ENCODE measurements at places on chromosomes 4 and X.

DNA sequence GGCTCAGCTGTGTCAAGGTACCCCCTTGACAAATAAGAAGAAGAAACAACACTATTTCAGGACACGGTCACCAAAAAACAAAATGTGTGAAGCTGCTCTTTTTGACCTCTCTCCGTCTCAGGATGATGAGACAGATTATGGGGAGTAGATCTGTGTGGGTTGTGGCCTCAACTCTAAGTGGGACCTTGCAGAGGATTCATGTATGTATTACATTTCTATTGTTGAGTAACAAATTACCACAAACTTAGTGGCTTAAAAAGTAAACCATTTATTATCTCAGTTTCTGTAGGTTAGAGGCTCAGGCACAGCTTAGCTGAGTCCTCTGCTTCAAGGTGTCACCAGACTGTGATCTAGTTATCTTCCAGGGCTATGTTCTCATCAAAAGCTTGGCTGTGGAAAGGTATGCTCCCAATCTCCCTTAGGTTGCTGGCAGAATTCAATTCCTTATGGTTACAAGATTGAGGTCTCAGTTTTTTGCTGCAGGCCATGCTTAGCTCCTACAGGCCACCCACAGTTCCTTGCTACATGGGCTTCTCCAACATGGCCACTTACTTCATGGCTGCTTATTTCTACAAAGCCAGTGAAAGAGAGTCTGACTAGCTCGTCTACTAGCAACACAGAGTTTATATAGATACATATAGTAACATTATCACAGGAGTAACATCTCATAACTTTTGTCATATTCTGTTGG, 28.1 kb downstream of the DGKK start:
- DNase-seq: no peak

GRCh38 chr4:80097400-80098177, 24.6 kb upstream of the ANTXR2 start:
- no peak for DNase-seq

DNA sequence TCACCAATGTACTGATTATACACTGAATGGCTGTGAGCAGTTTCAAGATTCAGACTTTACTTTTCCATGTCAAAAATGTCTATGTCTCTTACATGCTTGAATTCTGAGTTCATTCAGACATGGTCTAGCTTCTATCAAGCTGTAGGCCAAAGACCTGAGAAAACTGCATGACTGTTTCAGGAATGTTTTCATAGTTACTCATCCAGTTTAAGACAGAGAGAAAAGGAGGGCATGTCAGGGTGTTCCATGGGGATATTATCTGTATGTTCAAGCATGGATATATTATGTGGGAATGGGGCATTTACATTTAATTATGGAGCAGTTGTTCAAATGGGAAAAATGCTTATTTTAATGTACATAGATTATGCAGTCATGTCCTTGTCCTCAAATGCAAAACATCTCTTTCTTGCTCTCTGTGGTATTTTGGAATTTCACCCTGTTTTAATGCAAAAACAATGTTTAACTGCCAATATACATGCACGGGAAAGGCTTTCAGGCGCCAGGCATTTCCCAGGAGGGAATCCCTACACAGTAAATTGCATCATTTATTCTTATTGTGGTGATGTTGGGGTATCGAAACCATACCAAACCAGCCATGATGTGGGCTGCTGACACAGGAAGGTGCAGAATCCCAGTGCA, 429.1 kb upstream of the INTU start:
- DNase-seq: no peak

GRCh38 chr4:152849350-152849749, 69.6 kb downstream of the ARFIP1 start:
- DNase-seq: no peak

- no peak for DNase-seq
These were observed 166.0 kb upstream of the ARX start for GRCh38 chrX:25181775-25182174.
